ENCODE measurements at places on chromosomes 3 and 15.
A peak's percentile ranks its signal among the peaks of the same experiment; 100 is the strongest.

GRCh38 chr3:38349684-38350359 is 3.2 kb downstream of the XYLB start:
- no peak for DNase-seq

DNA sequence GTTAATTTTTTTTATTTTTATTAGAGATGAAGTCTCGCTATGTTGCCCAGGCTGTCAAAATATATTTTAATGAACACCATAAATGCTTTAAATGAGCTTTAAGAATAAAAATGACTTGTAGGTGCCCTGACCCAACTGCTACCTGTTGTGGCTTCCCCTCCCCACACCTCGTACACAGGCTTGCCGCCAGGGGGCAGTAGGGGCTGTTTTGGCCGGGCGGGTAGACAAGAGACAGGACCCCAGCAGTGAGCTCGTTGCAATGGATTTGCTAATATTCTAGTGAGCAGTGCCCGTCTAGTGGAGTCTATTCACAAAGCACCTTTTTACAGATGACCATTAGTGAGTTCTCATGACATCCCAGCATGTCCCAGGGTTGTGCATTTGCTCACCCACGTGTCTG is 418.1 kb downstream of the OCA2 start:
- DNase-seq = no peak

DNA sequence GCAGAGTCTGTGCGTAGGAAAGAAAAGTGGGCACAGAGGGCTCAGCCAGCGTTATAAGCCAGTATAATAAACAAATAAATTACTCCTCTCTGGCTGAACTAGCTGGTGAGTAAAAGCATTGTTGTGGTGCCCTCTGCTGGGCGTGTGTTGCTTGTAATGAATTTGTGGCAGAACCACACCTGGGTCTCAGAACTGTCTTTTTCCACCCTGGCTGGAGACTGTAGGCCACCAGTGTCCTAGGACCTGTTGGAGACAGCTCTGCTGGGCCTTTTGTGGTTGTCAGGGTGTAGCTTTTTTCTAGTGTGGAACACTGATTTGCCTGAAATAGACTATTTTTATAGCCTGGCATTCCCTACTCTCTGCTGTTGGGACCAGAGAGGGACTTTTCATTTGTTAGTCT is 130.5 kb upstream of the EIF1B start:
- peak; percentile 68 for DNase-seq

- peak; percentile 7 for DNase-seq
Observed at GRCh38 chr3:35639254-35640186, at the start of gene ARPP21. Gene ARPP21 (plus strand): TSS chr3:35639525. CDS start chr3:35681752, 42,227 bp downstream.

DNA sequence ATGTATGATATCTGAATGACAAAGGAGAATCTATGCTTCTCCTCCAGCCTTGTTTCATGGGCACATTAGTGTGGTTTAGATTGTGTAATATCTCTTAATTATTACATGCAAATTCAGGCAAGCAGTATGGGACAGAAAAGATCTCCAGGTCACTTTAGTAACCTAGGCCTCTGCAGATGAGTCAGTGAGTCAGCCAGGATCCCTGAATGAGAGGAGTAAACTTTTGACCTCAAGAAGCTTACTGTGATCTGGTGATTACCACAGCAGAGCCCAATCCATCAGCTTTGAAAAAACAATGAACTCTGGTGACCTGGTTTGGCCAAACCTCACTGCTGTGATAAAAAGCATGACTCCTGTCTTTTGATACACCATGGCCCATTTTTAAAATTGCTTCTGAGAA is 107.8 kb downstream of the LRRN1 start:
- no peak for DNase-seq

DNA sequence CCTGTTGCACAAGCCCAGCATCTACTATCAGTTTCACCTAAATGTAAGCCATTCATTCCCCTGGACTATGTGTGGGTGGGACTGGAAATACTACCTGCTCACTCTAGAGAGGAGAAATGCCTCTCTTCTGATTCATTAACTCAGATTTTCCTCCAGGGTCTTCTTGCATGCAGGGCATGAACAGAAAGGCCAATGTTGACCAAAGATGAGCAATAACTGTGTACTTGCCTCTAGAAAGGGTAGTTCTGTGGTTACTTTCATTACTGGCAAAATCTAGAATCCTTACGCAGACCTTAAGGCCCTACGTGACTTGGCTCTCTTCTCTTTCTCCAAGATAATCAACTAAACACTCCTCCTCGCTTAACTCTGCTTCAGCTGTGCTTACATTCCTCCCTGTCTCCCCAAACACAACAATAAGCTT is 81.4 kb upstream of the PSMD6 start:
- DNase-seq = no peak

DNA sequence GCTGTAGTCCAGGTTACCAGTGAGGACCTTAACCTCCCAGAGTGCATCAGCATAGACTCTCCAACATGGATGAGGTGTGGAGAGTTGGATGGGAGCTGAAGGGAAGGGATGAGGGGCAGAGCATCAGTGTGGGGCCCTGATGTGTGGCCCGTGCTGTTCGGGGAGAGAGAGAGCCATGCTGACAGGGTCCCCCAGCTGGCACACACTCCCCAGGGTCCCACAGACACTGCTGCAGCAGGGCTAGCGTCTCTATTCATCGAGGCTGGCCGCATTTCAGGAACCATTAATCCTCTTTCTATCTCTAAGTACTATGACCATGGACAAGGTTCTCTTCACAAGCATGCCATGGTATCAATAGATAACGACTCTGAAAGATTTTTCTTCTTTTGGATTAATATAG is 85.9 kb upstream of the PLXNA1 start:
- DNase-seq = no peak
